Breast epithelium (tissue), 4 donors: ENCODE measurements at places on chromosomes 1 and 21. TPM values are rescaled to one million over a fixed set of nuclear protein-coding genes. Genes with fewer than 3 reads are reported as not detected.

- DNase-seq = no peak
These were observed 11.9 kb downstream of the TRAF3IP3 start for GRCh38 chr1:209767706-209768105.

GRCh38 chr1:201212056-201212455 lies 21.4 kb downstream of the IGFN1 start:
- DNase-seq = no peak

DNA sequence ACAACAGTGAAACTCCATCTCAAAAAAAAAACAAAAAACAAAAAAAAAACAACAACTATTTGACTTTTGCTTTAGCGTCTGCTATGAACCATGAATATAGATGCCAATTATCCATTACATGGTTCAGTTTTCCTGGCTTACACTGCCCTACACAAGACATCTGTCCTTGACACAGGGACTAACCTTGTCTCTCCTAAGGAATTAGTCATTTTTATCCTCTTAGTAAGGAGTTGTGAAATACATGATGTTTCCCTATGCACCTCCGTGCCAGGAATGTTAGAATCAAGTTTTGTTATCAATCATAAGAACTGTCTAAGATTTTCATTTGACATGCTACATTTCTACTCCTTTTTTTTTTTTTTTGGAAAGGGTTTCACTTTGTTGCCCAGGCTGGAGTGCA lies 241.8 kb downstream of the KIF26B start:
- no peak for DNase-seq

DNA sequence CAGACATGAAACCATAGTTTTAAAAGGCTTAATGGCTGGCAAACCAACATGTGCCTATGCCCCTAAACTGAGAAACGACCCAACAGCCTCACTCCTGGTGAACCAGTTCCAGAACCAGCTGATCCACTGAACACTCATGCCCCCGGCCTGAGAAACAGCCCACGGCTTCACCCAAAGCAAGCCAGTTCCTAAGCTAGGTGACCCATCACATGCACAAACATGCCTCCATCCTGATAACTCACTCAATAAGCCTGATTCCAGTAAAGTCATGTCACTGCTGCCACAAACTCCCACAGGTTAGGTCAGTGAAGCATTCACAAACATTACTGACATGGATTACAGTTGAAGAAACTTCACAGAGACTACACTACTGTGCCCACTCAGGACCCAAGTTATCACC lies 161.6 kb downstream of the USH2A start:
- no peak for DNase-seq

DNA sequence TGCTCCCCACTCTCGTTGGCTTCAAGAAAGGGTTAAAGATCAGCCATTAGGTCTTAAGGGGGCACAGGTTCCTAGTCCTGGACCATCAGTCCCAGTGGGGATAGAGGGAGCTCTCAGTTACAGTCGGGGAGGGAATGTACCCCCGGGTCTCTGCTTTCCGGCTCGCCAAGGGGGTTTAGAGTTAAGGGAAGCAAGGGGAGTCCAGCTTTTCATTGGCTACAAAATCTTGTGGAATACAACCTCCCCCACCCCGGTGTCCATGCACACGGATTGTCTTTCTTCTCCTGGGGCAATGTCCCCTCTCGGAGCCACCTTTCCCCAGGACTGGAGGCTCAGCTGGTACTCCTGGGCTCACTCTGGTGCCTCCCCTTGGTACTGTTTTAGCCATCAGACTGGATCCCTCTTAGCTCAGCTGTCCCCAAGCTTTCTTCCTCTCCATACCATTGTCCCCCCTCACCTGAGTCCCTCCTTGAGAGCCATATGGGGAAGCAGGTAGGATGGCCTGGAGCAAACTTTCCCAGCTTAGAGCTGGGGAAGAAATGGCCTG lies at the start of gene A3GALT2:
A3GALT2 (minus strand) TSS at position 480 of the 547 bp plus-strand sequence; CDS start at position 480, 0 bp downstream.
- no peak for DNase-seq

- no peak for DNase-seq
These were observed 12.1 kb upstream of the DEGS1 start for GRCh38 chr1:224170748-224171478.

DNA sequence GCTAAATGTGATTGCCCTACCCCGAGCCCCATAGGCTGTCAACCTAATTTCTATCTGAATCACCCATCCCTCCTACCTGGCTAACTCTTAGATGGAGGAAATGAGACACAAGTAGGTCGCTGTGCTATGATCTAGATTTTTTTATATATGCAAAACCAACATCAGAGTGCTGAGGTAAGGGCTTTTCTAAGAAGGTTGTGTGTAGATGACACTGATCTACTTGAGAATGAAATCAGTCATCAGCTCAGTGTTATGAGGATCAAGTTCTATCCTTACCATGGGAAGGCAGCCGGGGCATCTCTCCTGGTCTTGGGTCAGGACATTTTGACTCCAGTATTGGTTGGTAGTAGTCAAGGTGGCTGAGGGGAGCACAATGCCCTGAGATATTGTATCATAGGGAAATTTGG lies 23.6 kb downstream of the SLAMF1 start:
- DNase-seq = no peak

- DNase-seq = no peak
These were observed 104.4 kb downstream of the GALNT2 start for GRCh38 chr1:230171356-230172015.

GRCh38 chr1:39617488-39618049 lies 21.9 kb downstream of the HEYL start:
- DNase-seq = no peak

GRCh38 chr1:216983823-216984222 lies 260.6 kb upstream of the ESRRG start:
- DNase-seq = no peak

The HRNR gene
- not detected for total RNA-seq

GRCh38 chr1:65066419-65066765 lies 81.6 kb upstream of the AK4 start:
- no peak for DNase-seq

The MARK1 gene
- total RNA-seq = 6.6 TPM

GRCh38 chr1:30523055-30524020 lies 200.0 kb downstream of the MATN1 start:
- DNase-seq = no peak

GRCh38 chr1:221910222-221910621 lies 168.3 kb upstream of the DUSP10 start:
- DNase-seq = no peak

- DNase-seq = no peak
These were observed 121.0 kb upstream of the UBE2U start for GRCh38 chr1:64082459-64082858.

- no peak for DNase-seq
These were observed 363.5 kb downstream of the MRPL39 start for GRCh38 chr21:25243808-25244207.

DNA sequence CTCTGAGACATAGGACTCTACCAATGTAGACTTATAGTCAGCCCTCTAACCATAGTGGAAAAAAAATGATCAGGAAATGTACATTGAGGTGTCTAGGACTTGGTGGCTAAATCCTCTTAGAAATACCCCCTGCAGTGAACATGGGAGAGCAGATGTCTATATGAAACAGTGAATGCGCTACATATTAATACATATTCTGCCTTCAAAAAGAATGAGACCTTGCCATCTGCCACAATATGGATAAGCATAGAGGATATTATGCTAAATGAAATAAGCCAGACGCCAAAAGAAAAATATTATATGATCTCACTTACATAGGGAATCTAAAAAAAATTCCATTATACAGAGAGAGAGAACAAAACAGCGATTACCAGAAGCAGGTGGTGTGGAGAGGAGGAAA lies 66.6 kb upstream of the HAO2 start:
- DNase-seq = no peak

GRCh38 chr1:24142546-24143534 lies at the start of gene IL22RA1:
TSS of gene IL22RA1 (minus strand) at chr1:24143140. CDS start at chr1:24143082, 58 bp downstream.
- peak; percentile 25 for DNase-seq

- no peak for DNase-seq
These were observed 91.9 kb upstream of the SLC25A33 start for GRCh38 chr1:9447215-9447960.

The OR2T35 gene
- not detected for total RNA-seq

The RYR2 gene
- total RNA-seq = 0.59 TPM

The HMGCS2 gene
- total RNA-seq = 142 TPM

- no peak for DNase-seq
These were observed 276.9 kb downstream of the SIPA1L2 start for GRCh38 chr1:232353001-232353400.

DNA sequence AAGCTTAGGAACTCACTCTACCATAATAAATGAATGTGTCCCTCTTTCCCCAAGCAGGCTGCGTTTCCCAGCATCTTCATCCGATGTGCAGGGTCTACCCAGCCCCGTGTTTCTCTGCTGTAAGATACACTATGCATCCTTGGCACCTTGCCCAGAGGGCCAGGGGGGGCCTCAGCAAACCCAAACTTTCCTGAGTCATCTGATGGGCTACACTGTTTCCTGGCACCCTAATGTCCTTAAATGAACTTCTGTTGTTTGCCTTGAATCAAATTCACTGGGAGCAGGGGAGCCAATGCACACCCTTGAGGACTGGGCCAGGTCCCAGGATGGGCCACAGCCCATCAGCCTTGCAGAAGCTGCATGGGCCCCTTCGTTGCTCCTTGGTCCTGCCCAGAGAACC lies 145.5 kb downstream of the IGSF21 start:
- no peak for DNase-seq

DNA sequence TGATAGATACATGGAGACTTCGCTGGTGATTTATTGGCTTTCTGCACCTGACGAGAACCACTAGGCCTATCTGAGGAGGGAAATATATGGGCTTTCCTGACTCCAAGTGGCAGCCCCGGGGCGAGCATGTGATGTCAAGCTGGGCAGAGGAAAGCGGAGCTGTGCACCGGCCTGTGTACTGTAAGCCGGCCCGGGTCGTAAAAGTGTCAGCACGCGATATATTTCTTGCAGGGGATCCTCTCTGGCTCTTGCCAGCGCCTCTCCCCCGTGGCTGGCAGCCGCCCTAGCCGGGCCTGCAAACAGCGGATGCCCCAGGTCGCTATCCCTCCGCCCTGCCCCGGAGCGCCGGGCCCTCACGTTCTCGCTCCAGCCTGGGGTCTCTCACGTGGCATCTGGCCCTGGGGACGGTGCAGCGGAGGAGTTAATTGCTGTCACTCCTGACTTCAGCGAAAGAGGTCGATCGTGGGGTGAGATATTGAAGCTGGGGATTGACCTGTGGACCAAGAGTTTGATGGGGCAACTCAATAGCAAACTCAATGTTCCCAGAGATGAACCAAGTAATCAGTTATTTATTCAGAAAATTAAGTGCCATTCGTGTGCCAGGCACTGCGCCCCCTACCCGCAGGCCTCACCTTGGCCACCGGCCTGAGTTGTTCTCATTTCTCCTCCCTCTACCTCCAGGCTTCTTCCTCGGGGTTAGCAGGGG lies 41.0 kb upstream of the HAO2 start:
- DNase-seq = no peak

GRCh38 chr1:87763483-87763882 lies 434.8 kb downstream of the LMO4 start:
- DNase-seq = no peak

GRCh38 chr21:22703521-22703920 lies 1705.3 kb downstream of the NCAM2 start:
- no peak for DNase-seq

DNA sequence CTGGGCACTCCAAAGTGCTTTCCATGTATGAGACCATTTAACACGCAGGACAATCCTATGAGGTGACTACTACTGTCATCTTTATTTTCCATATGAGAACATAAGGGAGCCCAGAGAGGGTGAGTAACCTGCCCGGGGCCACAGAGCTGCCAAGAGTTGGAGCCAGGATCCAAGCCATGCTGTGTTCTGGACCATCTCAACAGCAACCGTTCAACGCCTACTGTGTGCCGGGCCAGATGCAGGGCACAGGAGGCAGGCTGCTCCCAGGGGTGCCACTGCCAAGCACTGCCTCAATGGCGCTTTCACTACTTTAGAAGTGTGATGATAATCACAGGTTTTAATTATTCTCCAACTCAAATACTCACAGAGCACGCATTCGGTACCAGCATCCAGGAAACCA lies 3.8 kb downstream of the ALDH4A1 start:
- no peak for DNase-seq

The FMOD gene
- total RNA-seq = 79.6 TPM

The TEX38 gene
- total RNA-seq = not detected

GRCh38 chr1:8886589-8886988 lies 8.1 kb upstream of the ENO1 start:
- DNase-seq = no peak

- no peak for DNase-seq
These were observed 2.3 kb downstream of the FGR start for GRCh38 chr1:27632387-27633297.

- DNase-seq = no peak
These were observed at the start of gene FCRLA for GRCh38 chr1:161706482-161707347. TSS of gene FCRLA (plus strand) at chr1:161707229. CDS start at chr1:161707265, 36 bp downstream.
